PC-3 (cell line): ENCODE measurements at places on chromosomes 6 and 20. TPM values are rescaled to one million over a fixed set of nuclear protein-coding genes. Genes with fewer than 3 reads are reported as not detected.

NNAT gene
- total RNA-seq = not detected in 2 replicates

CASS4 gene
- 0.04 and 0.17 TPM in 2 replicates for total RNA-seq

UBD gene
- not detected in 2 replicates for total RNA-seq

BPIFB6 gene
- not detected in 2 replicates for total RNA-seq

GRCh38 chr6:148997865-148998264, 251.0 kb downstream of the UST start:
- no peak for DNase-seq

DNA sequence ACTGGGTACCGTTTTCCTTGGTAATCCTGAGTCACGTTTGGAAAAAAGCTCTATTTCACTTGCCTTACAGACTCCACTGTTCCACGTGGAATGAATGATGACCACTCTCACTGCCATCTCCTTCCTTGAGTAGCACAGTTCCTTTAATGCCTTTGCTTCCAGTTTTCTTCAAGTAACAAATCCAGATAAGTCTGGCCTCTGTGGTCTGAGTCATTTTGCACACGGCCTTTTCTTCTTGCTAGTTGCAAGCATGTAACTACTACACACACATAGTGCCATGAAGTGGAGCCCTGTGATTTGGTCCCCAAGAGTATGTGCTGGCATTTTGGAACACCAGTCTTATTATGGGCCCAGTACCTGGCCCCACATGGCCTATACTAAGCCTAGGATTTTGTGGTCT, 182.8 kb downstream of the SASH1 start:
- DNase-seq = peak; percentile 62

- peak; percentile 16 for DNase-seq
These were observed 699.0 kb upstream of the CITED2 start for GRCh38 chr6:140073456-140073855.

GRCh38 chr6:10391299-10391630, 23.6 kb downstream of the TFAP2A start:
- no peak for DNase-seq

GRCh38 chr6:130896249-130896648, 69.0 kb downstream of the SMLR1 start:
- no peak for DNase-seq

GRCh38 chr20:11246251-11246775, 572.5 kb upstream of the JAG1 start:
- DNase-seq = no peak

- no peak for DNase-seq
These were observed 466.3 kb downstream of the DOK5 start for GRCh38 chr20:54941666-54942065.

GRCh38 chr6:12760226-12760625, 43.7 kb downstream of the PHACTR1 start:
- DNase-seq = no peak

DNA sequence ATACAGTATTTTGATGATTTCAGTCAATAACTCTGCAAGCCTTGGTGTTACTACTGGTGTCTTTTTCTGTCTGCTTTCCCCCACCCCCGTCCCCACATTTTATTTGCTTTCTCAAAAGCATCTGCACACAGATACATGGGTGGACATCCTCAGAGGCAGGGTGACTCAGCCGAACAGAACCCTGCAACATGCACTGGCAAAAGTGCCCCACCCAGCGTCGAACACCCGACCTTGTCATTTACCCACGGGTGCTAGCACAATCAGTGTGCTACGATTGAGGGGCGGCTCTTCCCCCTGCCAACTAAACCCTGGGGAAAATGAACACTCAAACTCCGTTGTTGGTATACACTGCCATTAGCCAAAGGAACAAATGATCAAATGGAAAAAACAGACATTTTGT, 115.9 kb upstream of the NAA20 start:
- peak; percentile 58 for DNase-seq

DNA sequence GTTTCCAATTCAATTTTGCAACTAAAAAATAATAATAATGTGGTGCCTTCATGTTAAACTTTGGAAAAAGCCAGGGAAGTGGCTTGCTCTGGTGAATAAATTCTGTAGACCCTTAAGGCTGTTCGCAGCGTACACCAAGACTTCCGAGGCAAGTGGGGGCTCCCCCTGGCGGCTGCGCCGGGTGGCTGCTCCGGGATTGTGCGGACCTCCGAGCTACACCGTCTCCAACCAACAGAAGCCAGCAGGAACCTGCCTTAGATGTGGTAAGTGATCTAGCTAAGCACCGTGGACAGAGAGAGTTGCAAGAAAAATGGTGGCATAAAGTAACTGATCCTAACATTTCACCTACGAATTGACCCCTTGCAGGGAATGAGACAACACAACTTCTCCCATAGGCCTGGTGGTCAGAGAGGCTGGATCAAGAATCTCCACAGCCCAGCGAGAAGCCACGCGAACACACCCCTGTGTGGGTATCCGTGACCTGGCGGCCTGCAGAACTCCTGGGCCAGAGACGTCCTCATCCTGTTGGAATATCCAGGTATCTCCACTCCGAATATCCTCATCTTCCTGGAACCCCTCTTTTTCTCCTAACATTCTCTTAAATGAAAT, 69.6 kb downstream of the TBXT start:
- DNase-seq = peak; percentile 46

DNA sequence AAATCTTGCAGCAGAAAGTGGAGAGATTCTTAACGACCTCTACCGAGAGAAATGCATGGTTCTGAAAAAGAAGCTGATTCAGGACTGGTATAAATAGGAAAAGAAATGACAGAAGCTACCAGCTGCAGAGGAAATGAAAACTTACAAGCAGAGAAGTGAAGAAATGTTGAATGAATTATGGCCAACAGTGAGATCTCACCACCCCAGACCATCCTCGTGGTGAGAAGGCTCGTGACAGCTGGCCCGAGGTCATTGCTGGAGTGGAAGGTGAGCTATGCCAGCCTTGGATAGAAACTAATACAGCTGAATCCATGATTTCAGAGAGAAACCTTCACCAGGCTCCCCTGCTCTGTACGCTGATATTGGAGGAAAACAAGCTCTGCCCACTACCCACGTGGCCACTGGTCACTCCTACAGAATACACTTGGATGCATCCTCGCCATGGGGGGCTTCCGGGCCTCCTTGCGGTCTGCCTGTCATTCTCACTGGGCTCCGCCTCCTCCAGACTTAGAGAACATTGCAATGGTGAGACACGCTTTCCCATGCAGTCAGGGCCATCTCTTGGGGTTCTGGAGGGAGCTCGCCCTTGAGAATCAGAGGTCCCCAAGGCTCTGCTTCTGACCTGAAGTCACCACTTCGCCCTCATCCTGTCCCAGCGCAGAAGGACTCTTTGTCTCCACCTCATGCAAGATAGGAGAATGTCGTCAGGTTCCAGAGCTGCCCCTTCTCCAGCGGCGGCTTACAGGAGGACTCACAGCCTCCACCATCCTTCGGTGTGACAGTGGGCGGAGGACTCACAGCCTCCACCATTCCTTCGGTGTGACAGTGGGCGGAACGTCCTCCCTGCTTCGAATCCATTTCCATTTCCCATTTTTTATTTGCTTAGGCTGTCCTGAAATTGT, 10.6 kb upstream of the TUBB2B start:
- no peak for DNase-seq
